ENCODE measurements at places on chromosomes 6 and 20.

DNA sequence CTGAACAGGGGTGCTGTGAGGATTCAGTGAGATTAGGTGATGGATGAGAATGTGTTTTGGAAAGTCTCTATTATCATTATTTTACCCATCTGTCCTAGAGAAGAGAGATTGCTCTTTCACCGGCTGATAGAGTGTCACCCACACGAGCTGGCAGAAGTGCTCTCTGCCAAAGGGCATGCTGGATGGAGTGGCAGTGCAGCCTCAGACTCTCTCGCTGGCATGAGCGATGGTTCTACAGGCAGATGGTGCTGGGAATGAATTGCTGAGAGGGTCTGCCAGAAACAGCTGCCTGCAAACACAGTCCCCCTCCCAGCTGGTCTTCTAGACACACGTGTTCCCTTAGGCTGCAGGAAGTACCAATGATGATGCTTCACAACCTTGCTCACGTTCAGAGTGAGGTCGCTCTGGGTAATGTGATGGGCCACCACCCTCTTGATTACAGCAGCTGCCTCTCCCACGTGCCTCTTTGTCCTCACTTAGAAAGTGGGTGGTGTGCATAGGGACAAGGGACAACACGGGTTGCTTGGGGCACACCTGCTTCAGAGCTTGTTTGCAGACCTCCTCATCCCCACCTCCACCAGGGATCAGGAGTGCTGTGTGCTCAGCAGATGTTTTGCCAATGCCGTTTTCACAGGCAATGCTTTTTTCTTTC, 84.7 kb downstream of the FOXA2 start:
- DNase-seq, result no peak

DNA sequence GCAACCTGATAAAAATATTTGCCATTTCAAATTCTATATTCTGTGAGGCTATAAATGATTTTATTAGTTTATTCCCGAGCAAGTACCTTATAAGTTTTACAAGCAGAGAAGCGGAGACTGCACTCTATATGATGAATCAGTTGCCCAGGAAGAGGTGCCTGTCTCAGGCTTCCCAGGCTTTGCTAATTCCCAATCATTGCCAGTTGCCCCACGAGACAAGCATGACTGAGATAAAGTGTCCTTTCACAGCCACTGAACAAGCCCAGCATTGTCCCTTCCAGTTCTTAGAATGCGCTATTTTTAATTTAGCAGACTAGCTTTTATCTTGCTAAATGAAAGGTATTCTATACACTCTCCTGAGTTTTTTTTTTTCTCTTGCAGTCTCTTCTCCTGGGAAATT, 260.7 kb downstream of the ALDH8A1 start:
- DNase-seq, result peak; percentile 96

GRCh38 chr6:44779130-44779826, 391.8 kb downstream of the CDC5L start:
- DNase-seq, result peak; percentile 39

- no peak for DNase-seq
Observed at GRCh38 chr6:11983306-11983705, 28.8 kb upstream of the HIVEP1 start.

GRCh38 chr6:24981386-24981760, 45.6 kb upstream of the RIPOR2 start:
- DNase-seq, result no peak

DNA sequence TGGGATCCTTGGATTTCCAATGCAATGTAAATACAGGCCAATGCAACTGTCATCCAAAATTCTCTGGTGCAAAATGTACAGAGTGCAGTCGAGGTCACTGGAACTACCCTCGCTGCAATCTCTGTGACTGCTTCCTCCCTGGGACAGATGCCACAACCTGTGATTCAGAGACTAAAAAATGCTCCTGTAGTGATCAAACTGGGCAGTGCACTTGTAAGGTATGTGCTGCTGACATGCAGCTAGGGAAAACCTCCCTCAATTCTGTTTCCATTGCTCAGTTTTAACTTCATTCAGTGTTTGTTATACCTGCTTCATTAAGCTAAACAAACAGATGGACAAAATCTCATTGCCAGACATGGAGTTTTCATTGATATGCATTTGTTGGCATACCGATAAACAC, 397.1 kb downstream of the ARHGAP18 start:
- DNase-seq, result no peak

- DNase-seq, result no peak
Observed at GRCh38 chr6:154318721-154319120, 37.9 kb downstream of the IPCEF1 start.
